Activated gamma-delta T cell (primary cell): ENCODE measurements at places on chromosomes 13 and 19.

DNA sequence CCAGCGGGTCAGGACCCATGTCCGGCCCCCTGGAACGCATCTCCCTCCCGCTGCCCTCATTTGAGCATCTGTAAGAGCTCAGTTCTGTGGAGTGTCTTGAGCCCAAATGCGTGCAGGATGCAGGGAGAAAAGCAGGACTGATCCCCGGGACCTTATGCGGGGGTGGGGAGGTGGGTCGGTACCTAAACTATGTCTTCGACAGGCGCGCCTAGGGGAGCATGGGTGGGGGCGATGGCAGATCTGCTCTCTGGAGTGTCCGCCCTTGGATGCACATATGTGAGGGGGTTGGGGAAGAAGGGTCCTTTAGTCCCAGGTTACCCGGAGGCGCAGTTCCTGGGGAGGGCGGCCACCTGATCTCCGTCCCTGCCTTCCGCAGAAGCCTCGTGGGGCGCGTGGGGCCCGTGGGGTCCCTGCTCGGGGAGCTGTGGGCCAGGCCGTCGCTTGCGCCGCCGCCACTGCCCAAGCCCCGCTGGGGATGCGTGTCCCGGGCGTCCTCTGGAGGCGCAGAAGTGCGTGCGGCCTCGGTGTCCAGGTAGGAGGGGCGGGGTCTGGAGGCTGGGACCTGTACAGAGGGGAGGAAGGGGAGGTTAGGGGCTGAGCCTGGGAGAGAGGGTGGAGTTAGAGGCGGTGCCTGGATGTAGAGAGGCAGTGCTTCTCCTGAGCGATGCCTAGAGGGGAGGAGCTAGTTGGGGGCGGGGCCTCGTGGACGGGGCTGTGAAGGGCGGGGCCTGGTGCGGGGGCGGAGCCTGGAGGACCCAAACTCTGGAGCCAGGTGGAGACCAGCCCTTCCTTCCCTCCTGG lies 2.9 kb downstream of the CILP2 start:
- peak; percentile 36 for DNase-seq

- DNase-seq = no peak
Observed at GRCh38 chr19:35388277-35389054, 17.6 kb downstream of the GPR42 start.

- DNase-seq = no peak
Observed at GRCh38 chr13:113299951-113300350, 2.9 kb downstream of the LAMP1 start.

- DNase-seq = no peak
Observed at GRCh38 chr13:48879432-48879831, 96.3 kb upstream of the FNDC3A start.
